ENCODE measurements at places on chromosomes 5 and 9.

DNA sequence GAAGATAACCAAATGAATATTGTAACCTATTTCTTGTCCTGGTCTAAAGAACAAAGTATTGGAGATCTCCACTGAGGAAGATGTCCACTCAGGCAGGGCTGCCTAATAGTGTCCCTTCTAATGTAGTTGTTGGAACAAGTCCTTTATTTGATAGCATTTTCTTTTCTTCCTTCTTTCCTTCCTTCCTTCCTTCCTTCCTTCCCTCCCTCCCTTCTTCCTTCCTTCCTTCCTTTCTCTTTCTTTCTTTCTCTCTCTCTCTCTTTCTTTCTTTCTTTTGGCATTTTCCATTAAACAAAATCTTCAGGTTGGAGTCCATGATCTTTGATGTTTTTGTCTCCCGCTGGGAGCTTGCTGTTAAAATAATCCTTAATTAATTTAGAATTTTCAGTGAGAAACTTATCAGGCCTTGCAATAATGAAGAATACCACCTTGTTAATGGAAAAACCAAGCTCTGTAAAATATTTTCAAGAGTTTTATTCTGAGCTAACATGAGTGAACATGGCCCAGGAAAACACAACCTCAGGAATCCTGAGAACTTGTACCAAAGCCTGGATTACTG lies 43.5 kb upstream of the TENT2 start:
- no peak for DNase-seq

GRCh38 chr5:108650997-108651396 lies 96.7 kb upstream of the FER start:
- DNase-seq, result no peak

DNA sequence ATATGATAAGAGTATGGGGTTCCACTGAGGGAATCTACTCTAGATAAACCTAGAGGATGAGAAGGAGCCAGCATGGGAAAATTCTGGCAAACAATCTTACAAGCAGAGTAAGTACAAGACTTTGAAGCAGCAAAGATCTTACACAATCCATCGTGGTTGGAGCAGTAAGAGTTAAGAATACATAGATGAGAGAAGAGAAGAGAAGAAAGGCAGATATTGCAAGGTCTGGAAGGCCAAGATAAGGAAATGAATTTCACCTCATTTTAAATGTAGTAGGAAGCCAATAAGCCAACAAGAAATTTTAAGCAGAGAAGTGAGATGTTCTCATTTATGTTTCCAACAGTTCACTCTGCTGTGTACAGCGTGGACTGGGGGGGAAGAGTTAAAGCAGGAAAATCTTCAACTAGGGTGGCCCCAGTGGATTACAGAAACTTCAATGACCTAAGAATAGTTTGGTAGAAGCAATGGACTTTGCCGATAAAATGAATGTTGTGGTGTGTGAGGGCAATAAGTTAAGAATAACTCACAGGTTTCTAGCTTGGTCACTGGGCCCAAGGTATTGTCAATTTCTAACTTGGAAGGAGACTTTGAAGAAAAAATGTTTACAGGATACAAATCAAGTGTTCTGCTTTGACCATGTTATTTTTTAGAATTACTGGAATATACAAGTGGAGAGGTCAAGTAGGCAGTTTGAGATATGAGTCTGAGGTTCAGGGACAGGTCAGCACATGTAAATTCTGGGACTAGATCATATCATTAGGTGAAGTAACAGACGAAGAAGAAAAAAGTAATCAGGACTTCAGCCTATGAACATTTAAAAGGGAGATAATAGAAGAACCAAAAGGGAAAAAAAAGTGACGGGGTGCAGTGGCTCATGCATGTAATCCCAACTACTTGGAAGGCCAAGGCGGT lies 12.1 kb upstream of the ISOC1 start:
- DNase-seq, result no peak

GRCh38 chr9:97511655-97512427 lies 10.4 kb downstream of the TMOD1 start:
- no peak for DNase-seq

DNA sequence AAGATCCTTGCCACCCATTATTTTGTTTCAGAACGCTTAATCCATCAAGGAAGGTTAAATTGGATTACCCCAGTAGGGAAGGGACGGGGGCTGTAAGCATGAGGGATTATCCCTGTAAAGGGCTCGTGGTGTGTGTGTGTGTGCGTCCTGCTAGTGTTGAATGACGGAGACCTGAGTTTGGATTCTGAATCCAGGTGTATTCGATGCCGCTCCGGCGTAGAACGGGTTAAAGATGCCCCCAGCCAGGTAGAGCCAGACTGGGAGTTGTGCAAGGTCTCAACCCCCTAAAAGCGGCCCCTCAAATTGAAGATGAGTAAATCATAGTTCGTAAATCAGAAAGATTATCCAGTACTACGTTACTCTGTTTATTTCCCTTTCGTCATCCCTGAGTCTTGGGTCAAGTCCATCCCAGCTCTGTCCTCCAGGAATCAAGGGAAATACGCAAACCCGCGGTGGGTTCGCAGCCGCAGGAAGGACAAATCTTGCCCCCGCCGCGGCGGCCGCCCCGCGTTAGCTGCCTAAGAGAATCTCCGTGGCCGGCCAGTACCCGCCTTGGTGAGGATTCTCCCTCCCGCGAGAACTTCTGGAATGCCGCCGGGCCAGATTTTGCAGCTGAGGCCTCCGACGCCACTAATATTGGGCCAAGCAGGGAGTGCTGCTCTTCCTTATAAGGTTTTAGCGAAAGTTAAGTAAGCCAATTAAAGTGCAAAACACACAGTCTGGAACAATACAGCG lies 586 bp upstream of the MTAP start:
- no peak for DNase-seq

DNA sequence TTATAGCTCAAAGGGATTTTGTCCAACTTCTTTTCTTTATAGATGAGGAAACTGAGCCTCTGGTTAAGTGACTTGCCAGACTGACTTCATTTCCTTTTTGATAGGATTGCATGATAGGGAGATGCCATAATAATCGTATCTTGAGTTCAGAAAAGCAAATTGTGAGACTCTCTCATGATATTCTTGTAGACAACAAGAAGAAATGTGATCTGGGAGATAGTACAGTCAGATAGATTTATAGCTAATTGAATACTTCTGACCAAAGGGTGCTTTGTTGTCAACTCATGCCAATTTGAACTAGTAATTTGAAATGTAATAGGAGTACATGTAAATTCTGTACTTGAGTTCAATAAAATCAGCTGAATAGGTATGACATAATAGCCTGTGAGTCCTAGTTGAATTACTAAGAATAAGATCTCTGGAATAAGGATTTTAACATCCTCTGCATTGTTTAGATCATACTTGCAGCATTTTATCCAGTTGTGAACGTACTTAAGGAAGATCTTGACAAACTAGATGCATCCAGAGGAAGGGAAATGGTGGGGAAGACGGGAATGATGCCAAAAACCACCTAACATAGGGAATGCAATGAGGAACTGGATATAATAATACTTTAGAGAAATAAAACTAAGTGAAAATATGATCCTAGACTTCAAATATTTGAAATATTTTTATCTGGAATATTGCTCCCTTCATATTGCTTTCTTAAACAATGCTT lies 25.5 kb downstream of the CWC27 start:
- no peak for DNase-seq

DNA sequence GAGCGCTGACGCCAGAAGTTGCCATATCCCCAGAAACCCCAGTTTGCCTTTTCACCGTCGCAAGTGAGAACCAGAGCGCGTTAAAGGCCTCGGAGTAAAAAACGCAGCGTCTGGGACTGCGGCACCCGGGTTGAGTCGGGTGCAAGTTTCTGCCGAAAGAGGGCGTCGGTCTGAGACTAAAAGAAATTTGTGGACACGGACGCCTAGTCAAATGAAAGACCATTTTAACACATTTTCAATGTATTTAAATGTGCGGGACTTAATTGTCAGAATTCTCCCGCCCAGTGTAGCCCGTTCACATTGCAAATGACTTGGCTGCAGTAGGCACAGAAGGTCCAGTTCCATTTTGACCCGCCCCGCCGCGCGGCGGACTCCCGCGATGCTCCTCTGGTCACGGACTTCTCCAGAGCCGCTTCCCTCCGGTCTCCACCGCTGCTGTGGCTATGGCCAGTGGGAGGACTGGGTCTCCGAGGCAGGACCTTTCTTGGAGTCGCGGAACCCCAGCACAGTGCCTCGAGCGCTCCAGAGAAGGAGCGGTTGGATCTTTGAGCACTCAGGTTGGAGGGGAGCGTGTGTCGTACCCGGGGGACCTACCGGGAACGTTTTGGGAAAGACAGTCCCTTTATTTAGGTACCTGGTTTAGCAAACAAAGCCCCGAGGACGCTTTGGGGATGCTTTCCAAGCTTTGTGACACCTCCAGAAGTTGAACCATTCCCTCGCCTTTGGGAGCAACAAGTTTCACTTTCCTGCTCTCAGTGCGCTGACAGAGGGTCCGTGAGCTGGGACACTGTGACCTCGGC lies 1.2 kb upstream of the NPR3 start:
- no peak for DNase-seq

DNA sequence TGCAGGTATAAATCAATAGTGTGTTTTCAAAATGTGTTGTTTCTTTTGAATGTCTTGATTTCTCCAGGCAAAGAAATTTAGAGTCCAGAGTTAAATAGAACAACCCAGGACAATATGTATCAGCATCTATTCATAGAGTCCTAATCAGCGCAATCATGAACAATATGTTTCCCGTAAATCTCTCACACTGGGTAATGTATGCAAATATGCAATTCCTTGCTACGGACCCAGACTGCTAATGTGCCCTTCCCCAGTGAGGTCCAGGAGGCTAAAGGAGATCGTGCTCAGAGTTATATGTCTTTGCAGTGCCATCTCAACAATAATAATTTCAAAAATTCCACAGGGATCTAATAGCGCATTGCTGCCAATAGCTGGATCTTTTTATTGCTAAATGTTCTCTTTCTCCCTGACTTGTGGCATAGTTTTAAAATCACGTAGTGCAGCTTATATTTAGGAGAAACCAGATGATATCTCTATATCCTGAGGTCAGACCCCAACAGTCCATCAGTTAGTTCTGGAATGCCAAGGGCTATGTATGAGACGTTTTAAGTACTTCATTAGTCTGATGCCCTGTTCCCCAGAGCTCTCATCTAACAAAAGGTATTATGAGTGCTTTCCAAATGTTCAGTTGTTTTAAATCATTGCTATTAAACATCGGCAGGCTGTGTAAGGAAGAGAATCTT lies 145.1 kb downstream of the MARCHF11 start:
- DNase-seq, result no peak

- no peak for DNase-seq
Measured at GRCh38 chr5:17828681-17829080, 194.4 kb downstream of the TAF11L14 start.

DNA sequence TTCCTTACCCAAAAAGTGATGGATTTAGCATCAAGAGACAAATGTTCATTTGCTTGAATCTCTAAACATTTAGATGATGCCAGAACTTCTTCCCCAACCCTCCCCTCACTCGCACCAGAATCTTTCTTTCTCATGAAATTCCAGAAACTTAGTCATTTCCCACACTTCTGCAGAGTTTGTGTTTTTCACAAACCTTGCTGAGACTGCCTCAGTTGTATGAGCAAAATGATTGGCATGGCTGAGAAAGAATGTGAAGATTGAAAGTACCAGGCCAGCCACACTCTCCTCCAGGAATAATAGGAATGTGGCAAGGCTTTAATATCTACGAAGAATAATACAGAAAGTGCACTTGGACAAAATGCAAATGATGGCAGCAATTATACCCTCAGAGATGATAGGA lies 428.3 kb upstream of the CDH6 start:
- no peak for DNase-seq

DNA sequence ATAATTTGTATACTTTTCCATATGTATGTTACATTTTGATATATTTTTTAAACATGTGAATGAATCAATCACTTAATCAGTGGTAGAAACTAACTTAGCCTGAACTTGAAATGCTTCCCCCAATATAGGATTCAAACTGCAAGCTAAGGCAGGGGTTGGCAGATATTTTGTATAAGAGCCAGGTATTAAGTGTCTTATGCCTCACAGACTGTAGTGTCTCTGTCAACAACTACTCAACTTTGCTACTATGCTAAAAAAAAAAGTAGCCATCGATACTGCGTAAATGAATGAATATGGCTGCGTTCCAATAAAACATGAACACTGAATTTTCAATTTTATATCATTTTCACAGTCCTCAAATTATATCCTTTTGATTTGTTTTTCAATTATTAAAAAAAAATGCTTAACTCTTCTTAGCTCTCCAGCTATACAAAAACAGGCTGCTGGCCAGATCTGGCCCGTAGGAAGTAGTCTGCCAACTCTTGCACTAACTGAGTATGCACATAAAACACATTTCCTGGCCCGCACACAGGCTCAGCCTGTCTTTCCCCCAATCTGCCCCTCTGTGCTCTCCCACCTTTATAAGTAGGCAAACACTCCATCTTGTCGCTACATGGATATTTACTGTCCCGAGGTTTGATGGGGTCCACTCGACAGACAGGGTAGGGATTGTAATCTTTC lies 91.8 kb downstream of the SAXO1 start:
- DNase-seq, result no peak

- peak; percentile 76 for DNase-seq
Measured at GRCh38 chr5:170267431-170268152, 30.0 kb downstream of the LCP2 start.

DNA sequence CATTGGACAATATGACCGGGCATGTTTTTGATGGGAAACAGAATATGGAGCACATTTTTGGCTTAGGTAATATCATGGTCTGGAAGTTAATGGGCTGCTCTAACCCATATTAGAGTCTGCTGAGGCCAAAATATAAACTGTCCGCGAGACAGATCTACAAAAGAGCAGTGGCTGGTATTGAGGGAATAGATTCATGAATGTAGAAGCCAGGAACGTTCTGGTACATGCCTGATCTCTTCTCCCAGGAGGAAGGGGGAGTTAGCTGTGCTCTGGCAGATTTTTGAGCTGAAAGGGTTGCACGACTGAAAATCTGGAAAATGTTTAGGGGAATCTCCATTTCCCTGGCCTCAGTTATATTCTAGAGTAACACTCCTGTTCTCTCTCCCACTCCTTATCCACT lies 42.9 kb upstream of the ZFR start:
- no peak for DNase-seq

- no peak for DNase-seq
Measured at GRCh38 chr5:160565376-160565775, 143.7 kb downstream of the PTTG1 start.

GRCh38 chr9:130142641-130143040 lies 29.6 kb upstream of the NCS1 start:
- DNase-seq, result no peak

GRCh38 chr9:97359147-97359546 lies 51.7 kb downstream of the CCDC180 start:
- no peak for DNase-seq
